ENCODE measurements at places on chromosomes 12 and 14.

DNA sequence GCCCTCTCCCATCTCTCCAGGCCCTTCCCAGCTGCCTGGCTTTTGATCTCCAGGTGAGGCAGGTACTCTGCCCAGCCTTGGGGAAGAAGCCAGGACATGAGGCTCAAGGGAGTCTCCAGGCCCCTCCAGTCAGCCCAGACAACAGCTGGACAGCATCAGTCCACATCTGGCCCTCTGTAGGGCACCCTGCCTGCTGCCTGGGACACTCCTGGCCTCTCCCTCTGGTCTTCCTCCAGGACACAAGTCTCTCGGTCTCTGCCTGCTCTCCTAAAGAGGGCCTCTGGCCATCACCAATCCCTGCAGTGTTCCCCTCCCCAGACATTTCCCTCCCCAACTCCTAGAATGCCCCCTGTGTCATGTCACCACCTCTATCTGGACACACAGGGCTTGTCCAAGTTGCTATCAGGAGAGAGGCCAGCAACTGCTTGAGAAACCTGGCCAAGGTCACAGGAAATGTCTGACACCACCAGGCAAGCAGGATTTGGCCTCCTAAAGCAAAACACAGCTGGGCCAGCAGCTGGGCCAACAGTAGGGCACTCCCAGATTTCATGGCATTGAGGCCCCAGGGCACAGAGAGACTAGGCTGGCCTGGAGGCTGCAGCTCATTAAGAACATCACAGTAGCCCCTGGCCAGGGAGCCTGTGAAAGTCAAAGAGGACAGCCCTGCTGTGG, 29.0 kb downstream of the LTBP2 start:
- peak; percentile 65 for DNase-seq

DNA sequence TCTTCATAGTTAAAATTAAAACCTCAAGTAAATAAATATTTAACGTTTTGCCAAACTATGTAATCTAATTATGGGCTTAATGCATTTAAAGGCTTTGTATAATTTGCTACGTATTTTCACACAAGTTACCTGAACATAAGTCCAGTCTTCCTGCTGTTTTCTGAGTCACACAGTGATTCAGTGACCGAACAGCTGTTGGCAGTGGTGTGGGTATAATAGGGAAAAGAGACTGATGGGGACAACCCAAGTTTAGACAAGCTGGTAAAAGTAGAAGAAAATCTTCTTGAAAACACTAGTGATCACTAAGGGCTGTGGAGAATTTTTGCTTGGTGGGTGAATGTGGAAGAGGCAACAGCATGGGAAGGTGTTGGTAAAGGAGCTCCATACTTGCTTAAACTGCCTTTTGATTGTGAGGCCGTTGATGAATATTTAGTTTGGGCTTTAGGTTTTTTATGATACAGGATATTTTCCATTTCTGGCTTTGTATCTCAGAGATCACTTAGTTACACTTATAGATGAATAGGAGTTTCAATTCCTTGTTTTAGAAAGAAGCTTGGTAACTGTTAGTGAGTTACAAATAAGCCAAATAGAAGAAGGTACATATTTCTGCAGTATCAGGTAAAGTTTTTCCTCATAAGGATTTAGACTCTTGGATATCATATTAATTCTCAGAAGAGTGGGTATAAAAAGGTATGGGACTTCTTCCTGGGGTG, 23.9 kb downstream of the LRRK2 start:
- no peak for DNase-seq

GRCh38 chr14:90483571-90483974, 86.7 kb downstream of the CALM1 start:
- no peak for DNase-seq

- no peak for DNase-seq
Observed at GRCh38 chr14:61644175-61644574, 51.1 kb upstream of the HIF1A start.

DNA sequence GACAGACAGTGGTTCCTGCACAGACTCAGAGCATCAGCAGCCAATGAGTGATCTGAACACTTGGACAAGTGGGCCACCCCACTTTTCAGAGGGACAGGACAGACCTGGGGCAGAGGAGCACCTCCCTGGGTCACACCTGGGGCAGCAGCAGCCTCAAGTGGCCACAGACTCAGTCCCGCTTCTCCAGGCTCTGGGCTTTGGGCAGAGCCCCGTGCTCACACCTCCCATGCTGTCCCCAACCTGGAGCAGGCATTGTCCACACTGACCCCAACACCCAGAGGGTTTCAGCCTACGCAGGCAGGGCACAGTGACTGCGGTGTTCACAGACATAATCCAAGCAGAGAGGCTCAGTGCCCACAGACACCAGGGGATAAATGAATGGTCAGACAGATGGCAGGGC, 135.5 kb upstream of the SFSWAP start:
- no peak for DNase-seq

GRCh38 chr12:41983394-41983793, 161.3 kb downstream of the GXYLT1 start:
- no peak for DNase-seq

DNA sequence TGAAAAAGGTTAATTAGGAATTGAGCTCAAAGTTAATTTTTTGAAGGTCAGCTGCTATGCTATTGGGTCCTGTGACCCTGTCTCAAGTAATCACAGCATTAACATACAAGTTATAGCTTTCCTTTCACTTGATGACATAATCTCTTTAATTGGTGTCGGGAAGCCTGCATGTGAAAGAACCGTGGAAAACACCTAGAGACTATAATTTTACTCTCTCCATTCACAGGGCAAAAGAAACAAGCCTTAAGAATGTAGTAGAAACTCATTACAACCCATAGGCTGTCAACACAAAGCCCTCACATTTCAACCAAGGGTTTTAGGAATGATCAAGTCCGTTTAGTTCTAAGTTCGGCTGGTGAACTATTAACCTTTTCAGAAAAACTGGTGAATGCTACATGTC, 104.4 kb downstream of the PPM1A start:
- no peak for DNase-seq

DNA sequence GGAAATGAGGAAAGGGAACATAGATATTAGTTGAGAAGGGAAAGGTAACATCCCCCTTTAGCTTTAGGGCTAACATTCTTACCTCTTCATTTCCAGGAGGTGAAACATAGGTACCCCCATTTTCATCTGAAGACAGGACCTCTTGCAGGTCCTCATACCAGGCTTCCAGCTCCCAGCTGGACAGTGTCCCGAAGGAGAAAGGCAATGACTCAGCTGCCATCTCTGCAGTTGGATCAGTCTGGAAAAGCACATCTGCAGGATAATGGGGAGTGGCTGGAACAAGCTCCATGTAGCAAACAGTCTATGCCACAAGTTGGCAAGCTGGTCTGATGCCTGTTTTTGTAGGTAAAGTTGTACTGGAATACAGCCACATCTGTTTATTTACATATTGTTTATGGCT, 3.1 kb downstream of the DDIT3 start:
- peak; percentile 49 for DNase-seq

All from cardiac fibroblast (primary cell).